ENCODE measurements at places on chromosomes 4 and X.

DNA sequence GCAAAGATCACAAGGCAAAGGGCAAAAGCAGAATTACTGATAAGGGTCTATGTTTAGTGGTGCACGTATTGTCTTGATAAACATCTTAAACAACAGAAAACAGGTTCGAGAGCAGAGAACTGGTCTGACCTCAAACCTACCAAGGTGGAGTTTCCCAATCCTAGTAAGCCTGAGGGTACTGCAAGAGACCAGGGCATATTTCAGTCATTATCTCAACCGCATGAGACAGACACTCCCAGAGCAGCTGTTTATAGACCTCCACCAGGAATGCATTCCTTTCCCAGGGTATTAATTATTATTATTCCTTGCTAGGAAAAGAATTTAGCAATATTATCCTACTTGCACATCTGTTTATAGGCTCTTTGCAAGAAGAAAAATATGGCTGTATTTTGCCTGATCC lies 51.5 kb downstream of the NPNT start:
- no peak for DNase-seq

GRCh38 chr4:110654254-110654635 lies 31.4 kb upstream of the PITX2 start:
- no peak for DNase-seq

DNA sequence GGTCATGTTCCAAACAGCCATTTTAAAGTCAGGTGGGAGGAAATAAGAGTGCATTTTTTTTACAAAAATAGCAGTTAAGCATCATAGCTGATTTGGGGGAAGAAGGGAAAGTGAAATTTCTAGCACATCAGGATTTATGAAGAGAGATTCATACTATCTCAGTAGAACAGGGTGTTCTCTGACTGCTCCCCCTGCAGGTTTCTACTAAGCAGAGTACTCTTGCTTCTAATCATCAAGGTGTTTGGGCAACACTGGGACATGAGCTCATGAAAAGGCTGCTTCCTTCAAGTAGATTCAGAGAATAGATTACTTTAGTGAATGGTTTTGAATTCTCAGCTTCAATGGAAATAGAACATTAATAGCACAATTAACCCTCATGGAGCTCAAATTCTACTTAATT lies 591.4 kb upstream of the PCDH10 start:
- no peak for DNase-seq

DNA sequence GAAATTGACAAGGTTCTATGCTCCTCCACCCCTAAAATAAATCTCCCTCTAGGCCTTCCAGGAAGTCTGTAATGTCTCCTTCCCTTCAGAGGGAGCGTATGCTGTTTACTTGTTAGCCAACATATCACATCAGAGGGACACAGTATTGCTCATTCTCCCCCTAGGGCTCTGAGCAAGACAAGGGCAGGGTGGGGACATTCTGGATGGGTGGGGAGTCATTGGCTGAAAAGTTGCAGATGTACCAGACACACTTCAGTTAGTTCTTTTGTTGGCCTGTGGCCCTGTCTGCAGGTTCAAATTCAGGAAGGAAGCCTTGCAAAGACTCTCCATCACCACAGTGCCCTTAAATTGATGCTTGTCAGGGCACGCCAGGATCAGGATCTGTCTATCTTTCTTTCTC lies 106.3 kb upstream of the TEX13D start:
- no peak for DNase-seq
